Heart left ventricle (tissue), 16 donors: ENCODE measurements at places on chromosomes 12 and 14.
A peak's percentile ranks its signal among the peaks of the same experiment; 100 is the strongest.

GRCh38 chr12:104598342-104599271, 141.9 kb downstream of the CHST11 start:
- no peaks in the 10 kb centered on the region for H3K27me3 ChIP-seq
- DNase-seq, result no peak
- H3K4me3 ChIP-seq, result no peak overlapping the region
- H3K36me3 ChIP-seq, result no peaks in the 10 kb centered on the region

DNA sequence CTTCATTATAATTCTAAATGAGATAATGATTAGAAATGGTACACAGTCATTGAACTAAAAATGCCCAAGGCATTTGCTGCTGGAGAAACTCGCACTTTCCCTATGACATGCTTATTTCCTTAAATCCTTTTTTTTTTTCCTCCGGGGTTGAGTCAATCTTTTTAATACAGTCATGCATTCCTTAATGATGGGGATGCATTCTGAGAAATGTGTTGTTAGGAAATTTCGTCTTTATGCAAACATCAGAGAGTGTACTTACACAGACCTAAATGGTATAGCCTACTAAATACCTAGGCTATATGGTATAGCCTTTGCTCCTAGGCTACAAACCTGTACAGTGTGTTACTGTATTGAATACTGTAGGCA, 29.8 kb upstream of the DACT1 start:
- H3K4me1 ChIP-seq, result no peaks in the 10 kb centered on the region
- H3K27ac ChIP-seq, result no peak overlapping the region

- no peaks in the 10 kb centered on the region for H3K27me3 ChIP-seq
- no peak for DNase-seq
- peak overlapping the region; percentile 91 for H3K4me3 ChIP-seq
- H3K36me3 ChIP-seq, result no peaks in the 10 kb centered on the region
- H3K27ac ChIP-seq, result peak overlapping the region; percentile 73
- peaks cover 9% of the 10 kb centered on the region for H3K4me1 ChIP-seq
These were observed 640 bp downstream of the ARMH4 start for GRCh38 chr14:58151133-58152013.

- H3K4me1 ChIP-seq, result no peaks in the 10 kb centered on the region
- H3K4me3 ChIP-seq, result no peak overlapping the region
- H3K27me3 ChIP-seq, result no peaks in the 10 kb centered on the region
- DNase-seq, result no peak
These were observed 479.0 kb upstream of the SYT1 start for GRCh38 chr12:78385541-78385940.

GRCh38 chr14:55547650-55548315, 32.2 kb upstream of the KTN1 start:
- no peaks in the 10 kb centered on the region for H3K27me3 ChIP-seq
- no peaks in the 10 kb centered on the region for H3K36me3 ChIP-seq
- H3K27ac ChIP-seq, result no peak overlapping the region
- DNase-seq, result no peak
- H3K4me3 ChIP-seq, result no peak overlapping the region

DNA sequence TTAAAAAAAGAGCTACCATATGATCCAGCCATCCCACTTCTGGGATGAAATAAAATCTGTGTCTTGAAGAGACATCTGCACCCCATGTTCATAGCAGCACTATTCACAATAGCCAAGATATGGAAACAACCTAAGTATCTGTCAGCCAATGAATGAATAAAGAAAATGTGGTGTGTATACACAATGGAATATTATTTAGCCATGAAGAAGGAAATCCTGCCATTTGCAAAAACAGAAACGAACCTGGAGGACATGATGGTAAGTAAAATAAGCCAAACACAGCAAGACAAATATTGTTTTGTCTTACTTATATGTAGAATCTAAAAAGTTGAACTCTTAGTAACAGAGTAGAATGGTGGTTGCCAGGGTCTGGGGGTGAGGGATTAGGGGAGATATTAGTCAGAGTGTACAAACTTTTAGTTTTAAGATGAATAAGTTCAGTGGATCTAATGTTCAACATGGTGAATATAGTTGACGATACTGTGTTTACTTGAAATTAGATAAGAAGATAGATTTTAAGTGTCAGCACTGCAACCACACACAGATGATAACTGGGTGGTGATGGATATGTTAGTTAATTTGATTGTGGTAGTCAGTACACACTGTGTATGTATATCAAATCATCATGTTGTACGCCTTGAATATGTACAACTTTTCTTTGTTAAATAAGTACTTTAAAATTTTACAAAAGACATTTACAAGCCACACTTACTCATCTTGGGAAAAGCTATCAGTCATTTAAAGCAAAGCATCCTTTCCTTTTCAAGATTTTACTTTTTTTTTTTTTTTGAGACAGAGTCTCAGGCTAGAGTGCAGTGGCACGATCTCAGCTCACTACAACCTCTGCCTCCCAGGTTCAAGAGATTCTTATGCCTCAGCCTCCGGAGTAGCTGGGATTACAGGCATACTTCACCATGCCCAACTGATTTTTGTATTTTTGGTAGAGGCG, 89.9 kb downstream of the BICD1 start:
- no peaks in the 10 kb centered on the region for H3K36me3 ChIP-seq
- H3K27ac ChIP-seq, result no peak overlapping the region
- H3K4me1 ChIP-seq, result no peaks in the 10 kb centered on the region
- H3K4me3 ChIP-seq, result no peak overlapping the region
- DNase-seq, result no peak

GRCh38 chr12:121765573-121765972, 27.9 kb downstream of the RHOF start:
- H3K4me1 ChIP-seq, result peaks cover 3% of the 10 kb centered on the region
- no peaks in the 10 kb centered on the region for H3K36me3 ChIP-seq
- DNase-seq, result no peak

GRCh38 chr14:22472466-22472865, 116.6 kb downstream of the DAD1 start:
- H3K4me3 ChIP-seq, result no peak overlapping the region
- no peak overlapping the region for H3K27ac ChIP-seq
- peaks cover 38% of the 10 kb centered on the region for H3K4me1 ChIP-seq
- H3K27me3 ChIP-seq, result peaks cover 9% of the 10 kb centered on the region

DNA sequence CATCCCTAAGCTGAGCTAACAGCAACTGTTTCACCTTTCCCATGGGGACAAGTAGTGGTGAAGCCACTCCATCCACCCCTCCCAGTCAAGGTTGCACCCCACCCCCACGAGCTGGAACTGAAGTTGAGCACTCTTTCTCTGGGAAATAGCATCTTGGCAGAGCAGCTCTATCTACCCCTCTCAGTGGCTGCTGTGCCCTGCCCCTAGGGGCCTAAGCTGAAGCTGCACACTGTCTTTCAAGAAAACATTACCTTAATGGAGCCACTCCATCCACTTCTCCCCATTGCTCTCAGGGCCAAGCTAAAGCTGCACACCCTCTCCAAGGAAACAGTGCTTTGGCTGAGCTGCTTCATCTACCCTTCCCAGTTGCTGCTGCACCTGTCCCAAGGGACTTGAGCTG, 170.6 kb upstream of the CCDC196 start:
- H3K27ac ChIP-seq, result no peak overlapping the region
- DNase-seq, result no peak
- H3K27me3 ChIP-seq, result no peaks in the 10 kb centered on the region
- no peak overlapping the region for H3K4me3 ChIP-seq

DNA sequence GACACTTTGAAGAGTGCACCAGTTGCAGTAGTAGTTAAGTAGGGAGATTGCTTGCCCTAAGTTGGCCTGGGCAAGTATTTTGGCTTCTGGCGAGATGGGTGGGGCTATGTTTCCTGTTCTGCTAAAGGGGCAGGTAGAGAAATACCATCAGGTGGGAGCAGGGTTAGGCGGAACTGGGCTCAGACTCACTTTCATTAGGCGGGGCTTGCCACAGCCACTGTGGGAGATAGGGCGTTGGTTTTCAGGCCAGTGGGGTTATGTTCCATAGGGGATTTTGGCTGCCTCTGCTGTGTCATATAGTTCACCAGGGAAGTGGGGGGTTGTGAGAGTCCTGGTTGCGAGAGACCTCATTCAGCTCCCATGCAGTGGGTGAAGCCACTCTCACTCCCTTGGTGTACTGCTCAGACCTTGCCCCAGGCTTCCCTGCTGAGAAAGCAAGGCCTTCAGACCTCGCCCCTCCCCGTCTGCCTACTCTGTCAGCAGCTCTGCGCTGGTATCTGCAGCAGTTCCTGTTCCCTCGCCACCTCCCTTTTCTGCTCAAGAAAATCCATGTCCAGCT, 43.3 kb downstream of the AEBP2 start:
- peaks cover 33% of the 10 kb centered on the region for H3K4me1 ChIP-seq
- no peak for DNase-seq
- H3K27ac ChIP-seq, result no peak overlapping the region
- no peaks in the 10 kb centered on the region for H3K27me3 ChIP-seq
- H3K36me3 ChIP-seq, result peaks cover 10% of the 10 kb centered on the region

GRCh38 chr14:95683793-95684192, 2.4 kb upstream of the TCL1B start:
- H3K4me1 ChIP-seq, result no peaks in the 10 kb centered on the region
- H3K36me3 ChIP-seq, result no peaks in the 10 kb centered on the region
- no peak overlapping the region for H3K4me3 ChIP-seq
- no peaks in the 10 kb centered on the region for H3K27me3 ChIP-seq
- no peak for DNase-seq
- H3K27ac ChIP-seq, result no peak overlapping the region

GRCh38 chr12:129657179-129657578, 246.6 kb downstream of the TMEM132D start:
- no peaks in the 10 kb centered on the region for H3K36me3 ChIP-seq
- H3K27ac ChIP-seq, result no peak overlapping the region
- H3K4me3 ChIP-seq, result no peak overlapping the region
- DNase-seq, result no peak
- H3K27me3 ChIP-seq, result no peaks in the 10 kb centered on the region
- no peaks in the 10 kb centered on the region for H3K4me1 ChIP-seq

DNA sequence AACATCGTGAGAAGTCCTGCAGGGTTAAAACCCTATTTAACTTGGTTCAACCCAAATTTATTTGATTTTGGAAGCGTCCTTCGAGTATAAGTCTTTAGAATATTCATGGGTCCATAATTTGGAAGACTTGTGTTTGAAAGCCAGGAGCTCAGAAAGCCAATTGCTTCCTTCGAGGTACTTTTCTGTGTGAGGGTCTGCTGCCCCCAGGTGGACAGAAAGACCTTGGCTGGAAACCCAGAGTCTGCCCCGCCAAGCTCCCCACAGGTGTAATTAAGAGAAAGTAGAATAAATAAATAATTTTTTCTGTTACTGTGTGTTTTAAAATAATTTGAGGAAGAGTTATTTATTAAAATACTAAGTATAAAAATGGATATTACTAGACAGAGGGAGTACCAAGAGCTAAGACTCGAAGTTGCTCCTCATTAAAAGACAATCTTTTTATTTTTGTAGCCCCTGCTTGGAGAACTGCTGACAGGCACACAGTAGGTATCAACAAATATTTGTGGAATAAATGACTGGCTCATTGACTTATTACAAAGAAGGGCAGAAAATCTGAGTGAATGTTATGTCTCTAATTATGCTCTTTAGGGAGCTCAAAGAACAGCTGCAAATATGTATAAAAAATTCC, 105.8 kb downstream of the PAH start:
- no peak overlapping the region for H3K27ac ChIP-seq
- no peak for DNase-seq
- no peaks in the 10 kb centered on the region for H3K4me1 ChIP-seq
- no peak overlapping the region for H3K4me3 ChIP-seq

DNA sequence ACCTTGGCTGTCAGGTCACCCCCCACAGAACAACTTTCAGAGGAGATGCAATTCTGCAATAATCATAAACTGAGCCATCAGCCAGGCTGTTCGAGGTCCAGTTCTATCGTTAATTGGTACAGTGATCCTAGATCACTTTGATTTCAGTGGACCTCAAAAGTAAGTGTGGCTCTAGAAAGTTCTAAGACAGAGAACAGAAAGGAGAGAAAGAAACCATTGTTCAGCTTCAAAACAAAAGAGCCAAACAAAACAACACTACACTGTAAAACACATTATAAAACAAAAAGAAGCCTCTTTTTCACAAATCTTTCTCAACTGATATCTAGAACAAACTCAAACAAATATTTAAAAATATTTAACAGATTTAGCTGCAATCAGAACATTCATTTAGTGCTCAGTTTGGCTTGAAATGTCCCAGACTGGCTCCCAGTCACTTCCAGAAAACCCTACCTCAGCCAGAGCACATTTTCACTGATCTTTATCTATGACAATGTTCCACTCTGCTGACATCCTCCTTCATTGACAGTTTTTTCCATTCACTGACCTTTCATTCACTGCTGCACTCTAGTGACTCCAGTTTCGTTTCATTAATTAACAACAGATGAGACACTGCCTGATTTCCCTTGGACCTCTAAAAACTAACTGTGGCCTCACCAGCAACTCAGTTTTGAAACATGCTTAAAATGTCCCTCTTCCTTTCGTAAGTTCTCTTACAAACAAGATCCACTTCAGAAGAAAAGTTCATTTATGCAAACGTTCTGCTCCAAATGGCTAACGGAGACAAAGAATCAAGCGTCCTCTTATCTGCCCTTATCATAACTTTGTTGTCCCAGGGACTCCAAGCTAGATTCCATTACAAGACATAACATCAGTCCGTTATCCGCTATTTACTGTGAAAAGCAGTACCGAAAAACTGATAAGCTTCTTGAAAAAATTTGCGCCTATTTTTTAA, 56.8 kb downstream of the DUSP16 start:
- no peaks in the 10 kb centered on the region for H3K36me3 ChIP-seq
- H3K4me3 ChIP-seq, result peak overlapping the region; percentile 22
- no peak for DNase-seq

DNA sequence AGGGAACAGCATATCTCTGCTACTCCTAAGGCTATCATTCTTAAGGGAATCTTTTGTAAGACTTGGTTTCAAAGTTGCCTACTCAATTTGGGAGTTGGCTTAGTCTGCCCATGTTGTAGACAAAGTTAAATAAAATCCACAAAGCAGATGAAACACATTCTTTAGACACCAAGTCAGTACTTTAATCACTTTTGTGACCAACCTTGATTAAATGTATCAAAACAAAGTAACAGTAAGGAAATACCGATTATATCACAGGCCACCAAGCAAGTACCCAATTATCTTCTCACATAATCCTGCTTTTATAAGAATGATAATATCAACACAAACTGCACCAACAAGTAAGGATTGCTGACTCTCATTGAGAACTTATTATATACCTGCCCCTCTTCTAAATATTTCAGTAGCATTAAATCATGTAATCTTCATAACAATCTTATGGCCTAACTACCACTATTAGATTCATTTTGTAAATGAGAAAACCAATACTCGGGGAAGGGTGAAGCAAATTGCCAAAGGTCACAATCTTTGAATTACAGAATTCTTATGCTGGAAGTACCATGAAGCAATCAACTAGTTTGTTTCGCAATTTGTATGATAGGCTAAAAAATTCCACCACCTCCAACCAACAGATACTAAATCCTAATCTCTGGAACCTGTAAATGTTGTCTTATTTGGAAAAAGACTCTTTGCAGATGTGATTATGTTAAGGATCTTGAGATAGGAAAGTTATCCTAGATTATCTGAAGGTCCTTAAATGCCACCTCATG, 12.6 kb upstream of the DIO2 start:
- H3K4me1 ChIP-seq, result no peaks in the 10 kb centered on the region
- no peak overlapping the region for H3K27ac ChIP-seq
- no peak for DNase-seq
- H3K4me3 ChIP-seq, result no peak overlapping the region
- no peaks in the 10 kb centered on the region for H3K36me3 ChIP-seq

GRCh38 chr12:11666131-11667050, 16.9 kb downstream of the ETV6 start:
- no peaks in the 10 kb centered on the region for H3K27me3 ChIP-seq
- H3K36me3 ChIP-seq, result no peaks in the 10 kb centered on the region
- H3K27ac ChIP-seq, result no peak overlapping the region
- H3K4me1 ChIP-seq, result peaks cover 30% of the 10 kb centered on the region
- DNase-seq, result no peak

- H3K4me3 ChIP-seq, result no peak overlapping the region
- H3K27ac ChIP-seq, result peak overlapping the region; percentile 62
- no peaks in the 10 kb centered on the region for H3K4me1 ChIP-seq
- no peak for DNase-seq
These were observed 70.8 kb downstream of the HSPB8 start for GRCh38 chr12:119249383-119250155.
